ENCODE measurements at places on chromosomes 3 and 15.
A peak's percentile ranks its signal among the peaks of the same experiment; 100 is the strongest.

GRCh38 chr3:195596765-195597171 lies 13.0 kb upstream of the APOD start:
- no peaks in the 10 kb centered on the region for H3K36me3 ChIP-seq
- H3K4me1 ChIP-seq: no peaks in the 10 kb centered on the region
- no peaks in the 10 kb centered on the region for H3K27me3 ChIP-seq
- H3K27ac ChIP-seq: no peak overlapping the region
- H3K4me3 ChIP-seq: no peak overlapping the region
- DNase-seq: no peak

- no peaks in the 10 kb centered on the region for H3K4me1 ChIP-seq
- no peak overlapping the region for H3K27ac ChIP-seq
- H3K4me3 ChIP-seq: no peak overlapping the region
- DNase-seq: no peak
- no peaks in the 10 kb centered on the region for H3K36me3 ChIP-seq
- no peaks in the 10 kb centered on the region for H3K27me3 ChIP-seq
Measured at GRCh38 chr3:8757551-8758518, 11.6 kb downstream of the OXTR start.

DNA sequence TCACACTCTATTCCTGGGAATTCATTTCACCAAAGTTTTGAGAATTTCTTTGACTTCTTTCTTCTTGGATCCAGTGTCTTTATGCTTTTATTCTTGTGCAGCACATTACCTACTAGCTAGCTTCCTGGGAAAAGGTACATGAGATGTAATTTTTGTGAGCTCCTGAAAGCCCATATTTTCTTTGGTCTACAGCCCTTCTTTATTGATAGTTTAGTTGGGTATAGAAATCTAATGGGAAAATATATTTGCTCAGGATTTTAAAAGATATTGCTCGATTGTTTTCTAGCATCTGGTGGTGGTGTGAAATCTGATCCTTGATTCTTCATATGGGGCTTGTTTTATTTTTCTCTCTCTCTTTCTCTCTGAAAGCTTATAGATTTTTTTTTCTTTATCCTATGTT lies 45.8 kb downstream of the FOXB1 start:
- no peak overlapping the region for H3K4me3 ChIP-seq
- no peaks in the 10 kb centered on the region for H3K4me1 ChIP-seq
- no peak for DNase-seq

DNA sequence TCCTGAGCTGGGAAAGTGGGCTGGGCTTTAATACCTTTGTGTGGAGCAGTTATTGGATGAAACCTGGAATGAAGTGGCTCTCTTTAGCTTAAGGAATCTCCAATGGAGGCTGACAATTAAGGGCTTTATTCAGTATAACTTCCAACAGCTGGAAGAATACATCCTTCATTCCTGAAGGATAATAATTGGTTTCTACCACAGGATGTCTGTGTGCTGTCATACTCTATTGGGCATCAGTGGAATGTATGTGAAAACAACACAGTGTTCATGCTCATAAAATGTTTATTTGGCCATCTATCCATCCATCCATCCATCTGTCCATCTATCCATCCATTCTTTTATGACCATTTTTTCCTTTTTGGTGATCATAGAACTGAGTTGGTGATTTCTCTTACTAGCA lies 220.7 kb upstream of the GAP43 start:
- H3K27ac ChIP-seq: no peak overlapping the region
- no peaks in the 10 kb centered on the region for H3K4me1 ChIP-seq
- no peak overlapping the region for H3K4me3 ChIP-seq
- no peak for DNase-seq
- H3K36me3 ChIP-seq: no peaks in the 10 kb centered on the region

DNA sequence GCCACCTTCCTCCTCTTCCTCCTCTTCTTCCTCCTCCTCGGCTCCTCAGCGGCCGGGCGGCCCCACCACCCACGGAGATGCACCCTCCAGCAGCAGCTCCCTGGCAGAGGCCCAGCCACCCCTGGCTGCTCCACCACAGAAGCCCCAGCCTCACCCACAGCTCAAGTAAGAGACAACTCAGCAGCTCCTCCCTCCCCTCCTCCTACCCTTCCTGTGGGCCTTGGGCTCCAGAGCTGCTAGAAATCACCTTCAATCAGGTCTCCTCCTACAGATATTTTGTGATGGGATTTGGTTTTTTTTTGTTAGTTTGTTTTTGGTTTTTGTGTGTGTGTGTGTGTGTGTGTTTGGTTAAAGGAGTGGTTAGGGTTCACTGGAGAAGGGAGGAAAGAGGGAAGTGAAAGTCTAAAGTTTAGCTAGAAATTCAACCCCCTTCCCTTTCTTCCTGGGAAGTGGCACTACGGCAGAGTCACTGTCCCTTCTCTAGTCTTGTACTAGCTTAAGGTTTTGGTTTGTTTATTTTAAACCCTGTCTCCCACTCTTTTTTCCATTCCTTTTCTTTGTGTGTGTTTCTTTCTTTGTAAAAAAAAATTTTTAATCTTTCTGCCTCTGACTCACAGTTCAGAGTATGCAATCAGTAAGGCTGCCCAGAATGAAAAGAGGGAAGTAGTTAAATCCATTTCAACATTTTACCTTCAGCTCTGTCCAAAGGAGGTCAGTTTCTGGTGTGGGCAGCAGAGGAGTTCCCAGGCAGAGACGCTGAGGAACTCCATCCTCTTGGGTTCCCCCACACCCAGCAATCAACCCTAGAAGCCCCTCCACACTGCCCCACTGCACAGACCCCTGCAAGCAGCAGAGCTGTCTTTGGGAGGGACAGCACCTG lies 29.0 kb upstream of the TIMP4 start:
- peak; percentile 81 for DNase-seq
- no peaks in the 10 kb centered on the region for H3K36me3 ChIP-seq
- H3K4me1 ChIP-seq: peaks cover 22% of the 10 kb centered on the region
- peak overlapping the region; percentile 14 for H3K27ac ChIP-seq

DNA sequence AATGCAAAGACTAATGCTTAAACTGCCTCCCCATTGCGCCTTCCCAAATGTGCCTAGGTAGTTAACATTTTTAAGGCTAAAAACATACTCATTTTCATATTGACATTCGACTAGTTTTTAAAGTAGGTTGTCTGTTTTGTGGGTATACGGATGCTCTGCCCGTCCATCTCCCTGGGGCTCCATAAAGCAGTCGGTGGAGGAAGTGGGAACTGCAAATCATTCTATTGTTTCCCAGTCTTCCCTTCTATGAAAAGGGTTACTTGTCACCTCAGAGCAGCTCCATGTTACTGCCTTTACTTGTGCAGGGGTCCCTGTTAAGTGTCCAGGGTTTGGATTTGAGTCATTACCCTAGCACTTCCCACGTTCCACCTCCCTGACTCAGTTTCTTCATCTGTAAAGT lies 10.9 kb downstream of the CHCHD6 start:
- H3K4me1 ChIP-seq: no peaks in the 10 kb centered on the region
- H3K27ac ChIP-seq: no peak overlapping the region
- H3K36me3 ChIP-seq: no peaks in the 10 kb centered on the region
- DNase-seq: no peak
- no peak overlapping the region for H3K4me3 ChIP-seq
- H3K27me3 ChIP-seq: no peaks in the 10 kb centered on the region

Measured in common myeloid progenitor, CD34-positive (primary cell).